ENCODE measurements at places on chromosomes 1 and 21.

DNA sequence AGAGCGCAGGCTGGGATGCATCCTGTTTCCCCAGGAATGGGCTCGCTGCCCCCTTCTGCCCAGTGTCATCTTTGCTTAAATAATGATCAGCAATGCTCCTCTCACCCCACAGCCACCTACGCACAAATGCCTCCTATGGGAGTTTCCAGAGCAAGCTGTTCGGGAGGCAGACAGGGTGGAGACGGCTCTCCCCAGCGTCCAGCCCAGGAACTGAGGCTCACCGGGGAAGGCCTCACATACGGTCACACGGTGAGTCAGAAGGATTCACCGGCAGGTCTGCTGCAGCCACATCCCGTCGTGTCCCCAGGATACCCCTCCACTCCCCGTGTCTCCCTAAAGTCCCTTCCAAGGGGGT is 40.3 kb upstream of the RUNX3 start:
- DNase-seq: no peak

DNA sequence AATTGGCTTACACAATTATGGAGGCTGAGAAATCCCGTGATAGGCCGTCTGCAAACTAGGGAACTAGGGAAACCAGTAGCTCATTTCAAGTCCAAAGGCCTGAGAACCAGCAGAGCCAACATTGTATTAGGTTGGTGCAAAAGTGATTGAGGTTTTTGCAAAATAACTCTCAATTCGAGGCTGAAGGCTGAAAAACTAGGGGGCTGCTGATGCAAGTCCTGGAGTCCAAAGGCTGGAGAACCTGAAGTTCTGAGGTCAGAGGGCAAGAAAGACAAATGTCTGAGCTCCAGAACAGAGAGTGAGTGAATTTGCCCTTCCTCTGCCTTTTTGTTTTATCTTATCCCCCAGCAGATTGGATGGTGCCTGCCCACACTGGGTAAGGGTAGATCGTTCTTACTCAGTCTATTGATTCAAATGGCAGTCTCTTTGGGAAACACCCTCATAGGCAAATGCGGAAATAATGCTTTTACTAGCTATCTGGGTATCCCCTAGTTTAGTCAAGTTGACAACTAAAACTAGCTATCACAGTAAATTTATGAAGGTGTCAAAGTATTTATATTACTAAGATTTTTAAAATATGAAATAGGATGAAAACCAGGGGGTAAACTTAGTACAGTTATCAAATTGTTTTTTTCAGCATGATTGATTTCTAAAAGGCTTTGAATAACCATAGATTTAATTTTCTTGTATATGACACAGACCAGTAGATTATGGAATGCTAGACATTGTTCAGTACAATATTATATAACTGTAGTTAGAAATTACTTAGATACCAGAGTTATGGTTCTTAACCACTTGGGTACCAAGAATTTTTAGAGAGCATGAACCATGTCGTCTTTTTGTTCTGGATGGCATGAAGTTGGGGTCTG is 15.4 kb downstream of the RABGAP1L start:
- no peak for DNase-seq

DNA sequence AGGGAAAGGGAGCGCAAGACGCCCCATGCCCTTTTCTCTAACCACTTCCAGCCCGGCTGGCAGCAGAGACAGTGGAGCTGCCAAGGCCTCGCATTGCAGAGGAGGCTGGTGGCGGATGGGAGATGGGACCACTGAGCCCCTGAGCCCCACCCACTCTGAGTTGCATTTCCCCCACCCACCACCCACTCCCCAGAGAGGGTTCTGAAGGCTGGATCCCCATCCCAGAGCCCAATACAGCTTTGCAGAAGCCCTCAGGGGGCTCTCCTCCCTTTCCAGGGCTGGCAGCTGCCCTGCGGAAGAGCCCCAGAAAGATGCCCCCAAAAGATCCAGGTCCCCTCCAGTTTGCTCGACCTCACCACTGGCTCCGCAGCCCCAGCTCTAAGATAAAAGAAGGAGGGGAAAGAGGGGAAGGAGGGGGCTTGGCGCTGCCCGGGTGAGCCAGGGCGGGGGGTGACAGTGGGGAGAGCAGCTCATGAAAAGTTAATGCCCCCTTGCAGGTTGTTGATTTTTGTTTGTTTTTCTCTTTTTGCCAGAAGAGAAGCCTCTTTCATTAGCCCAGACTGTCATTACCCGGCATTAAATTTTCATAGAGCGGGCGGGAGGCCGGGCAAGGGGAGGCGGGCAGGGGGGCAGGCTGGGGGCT is 38.4 kb upstream of the CASZ1 start:
- DNase-seq: no peak

- no peak for DNase-seq
Observed at GRCh38 chr1:227777156-227777555, 38.3 kb upstream of the PRSS38 start.

- DNase-seq: no peak
Observed at GRCh38 chr1:40974945-40975344, 4.6 kb upstream of the CTPS1 start.

GRCh38 chr21:15809818-15810217 is 80.0 kb downstream of the USP25 start:
- DNase-seq: no peak

- peak; percentile 33 for DNase-seq
Observed at GRCh38 chr21:16084776-16085364, 355.1 kb downstream of the USP25 start.
